ENCODE measurements at places on chromosomes 2 and 18. TPM values are rescaled to one million over a fixed set of nuclear protein-coding genes. Genes with fewer than 3 reads are reported as not detected.
A peak's percentile ranks its signal among the peaks of the same experiment; 100 is the strongest.

GRCh38 chr2:239568601-239569000 lies 167.8 kb upstream of the HDAC4 start:
- no peak overlapping the region for H3K27ac ChIP-seq
- H3K36me3 ChIP-seq: no peaks in the 10 kb centered on the region
- H3K4me3 ChIP-seq: no peak overlapping the region
- no peaks in the 10 kb centered on the region for H3K4me1 ChIP-seq
- no peak for DNase-seq
- peaks cover 2% of the 10 kb centered on the region for H3K27me3 ChIP-seq

DNA sequence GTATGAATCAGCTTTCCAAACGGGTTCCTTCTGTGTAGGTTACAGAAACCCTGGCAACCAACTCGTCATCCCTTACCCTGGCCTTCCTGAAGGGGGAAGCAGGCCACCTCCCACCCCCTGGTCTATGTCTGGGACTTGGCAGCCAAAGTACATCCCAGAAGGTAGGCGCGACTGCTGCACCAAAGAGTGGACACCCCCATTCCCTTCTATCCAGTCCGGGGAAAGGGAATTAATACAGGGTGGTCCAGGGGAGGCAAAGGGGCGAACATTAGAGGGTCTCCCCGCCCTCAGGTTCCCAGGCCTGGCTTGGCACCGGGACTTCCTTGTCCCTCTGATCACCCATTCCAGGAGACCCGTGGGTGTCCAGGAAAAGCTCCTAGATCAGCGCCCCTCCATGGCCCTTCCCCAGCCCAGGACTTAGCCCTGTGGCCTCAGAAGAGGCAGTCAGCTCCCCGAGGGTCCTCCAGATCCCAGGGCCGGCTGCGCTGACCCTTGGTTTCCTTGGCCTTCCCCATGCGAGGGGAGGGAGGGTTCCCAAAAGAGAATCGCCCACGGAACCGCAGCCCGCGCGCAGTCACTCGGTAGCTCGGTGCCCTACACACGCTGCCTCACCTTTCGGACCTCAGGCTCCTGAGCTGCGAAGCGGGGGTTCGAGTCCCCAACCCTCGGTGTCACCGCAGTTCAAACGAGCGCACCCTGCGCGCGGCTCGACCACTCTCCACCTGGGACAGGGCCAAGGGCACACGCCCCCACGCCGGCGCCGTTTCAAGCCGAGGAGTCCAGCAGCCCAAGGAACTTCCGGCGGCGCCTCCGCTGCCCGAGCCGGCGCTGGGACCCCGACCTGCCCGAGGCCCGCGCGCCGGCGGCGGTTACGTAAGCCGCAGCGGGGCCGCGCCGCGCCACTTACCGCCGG lies at the start of gene PER2:
Gene PER2, minus strand, starts transcription at position 874 of the 913 bp plus-strand sequence. CDS start 10,674 bp downstream, outside the sequence.
- peaks cover 31% of the 10 kb centered on the region for H3K4me1 ChIP-seq
- H3K36me3 ChIP-seq: no peaks in the 10 kb centered on the region
- no peaks in the 10 kb centered on the region for H3K27me3 ChIP-seq
- peak; percentile 18 for DNase-seq

- no peak for DNase-seq
- H3K27ac ChIP-seq: no peak overlapping the region
- H3K4me1 ChIP-seq: no peaks in the 10 kb centered on the region
- no peaks in the 10 kb centered on the region for H3K27me3 ChIP-seq
Observed at GRCh38 chr18:57981308-57982028, 62.6 kb upstream of the NEDD4L start.

DNA sequence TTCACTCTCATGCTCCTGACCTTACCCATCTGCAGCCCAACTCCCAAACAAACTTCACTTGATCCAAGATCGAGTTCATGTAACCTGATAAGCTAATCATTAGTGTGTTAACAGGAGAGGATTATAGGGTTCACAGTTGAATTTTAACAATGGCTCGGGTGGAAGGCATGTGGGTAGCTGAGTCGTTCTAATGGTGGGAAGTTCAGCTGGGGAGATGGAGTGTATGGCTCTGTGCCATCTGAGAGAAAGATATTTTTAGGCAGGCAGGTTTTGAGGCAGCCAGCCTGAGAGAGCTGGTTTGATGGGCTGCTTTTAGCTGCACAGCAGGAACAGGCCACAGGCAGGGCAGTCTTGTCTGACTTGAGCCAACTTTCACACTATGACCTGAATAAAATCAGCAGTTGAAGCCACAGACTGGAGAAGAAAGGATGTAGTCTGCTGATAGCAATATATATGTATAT lies 17.7 kb upstream of the NFE2L2 start:
- no peak for DNase-seq
- peaks cover 16% of the 10 kb centered on the region for H3K4me1 ChIP-seq
- no peak overlapping the region for H3K4me3 ChIP-seq
- no peak overlapping the region for H3K27ac ChIP-seq
- peaks cover 9% of the 10 kb centered on the region for H3K36me3 ChIP-seq

DNA sequence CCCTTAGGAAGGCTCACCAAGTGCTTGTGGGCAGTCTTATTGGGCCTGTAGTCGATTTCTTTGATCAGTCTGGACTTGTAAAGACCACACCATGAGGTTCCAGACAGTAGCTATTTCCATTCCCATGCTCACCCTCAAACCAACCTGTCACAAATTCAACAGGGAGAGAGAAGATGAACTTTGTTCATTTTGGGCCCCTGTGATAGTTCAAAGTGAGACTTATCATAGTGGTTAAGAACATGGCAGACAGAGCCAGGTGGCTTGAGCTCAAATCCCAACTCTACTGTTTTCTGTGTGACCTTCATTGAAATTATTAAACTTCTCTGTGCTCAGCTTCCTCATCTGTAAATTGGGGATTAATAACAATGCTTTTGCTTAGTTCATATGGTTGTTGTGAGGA lies 53.9 kb upstream of the CTLA4 start:
- H3K36me3 ChIP-seq: no peaks in the 10 kb centered on the region
- H3K4me1 ChIP-seq: peaks cover 66% of the 10 kb centered on the region
- H3K4me3 ChIP-seq: no peak overlapping the region
- no peaks in the 10 kb centered on the region for H3K27me3 ChIP-seq

- H3K27ac ChIP-seq: no peak overlapping the region
- DNase-seq: no peak
- H3K36me3 ChIP-seq: no peaks in the 10 kb centered on the region
- no peaks in the 10 kb centered on the region for H3K27me3 ChIP-seq
Observed at GRCh38 chr18:50465211-50466153, 90.6 kb downstream of the SKA1 start.

DNA sequence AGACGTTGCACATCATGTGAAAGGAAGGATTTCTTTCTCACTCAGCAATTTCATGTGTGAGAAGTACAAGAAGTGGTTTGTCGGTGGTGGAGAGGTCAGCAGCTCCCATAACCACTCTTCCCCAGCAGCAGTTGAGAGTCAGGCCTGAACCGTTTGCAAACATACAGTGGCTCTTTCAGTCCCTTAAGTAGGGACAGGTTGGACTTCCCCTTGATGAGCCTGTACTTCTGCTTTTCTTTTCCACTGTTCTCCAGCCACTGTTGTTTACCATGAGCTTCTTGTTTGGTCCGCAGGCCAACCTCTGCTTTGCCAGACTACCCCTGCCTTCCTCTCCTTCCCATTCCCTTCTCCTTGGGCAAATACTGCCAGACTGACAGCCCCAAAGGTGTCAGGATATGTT lies 391.3 kb upstream of the CELF4 start:
- no peak overlapping the region for H3K4me3 ChIP-seq
- H3K4me1 ChIP-seq: no peaks in the 10 kb centered on the region
- no peak for DNase-seq
- H3K36me3 ChIP-seq: no peaks in the 10 kb centered on the region
- no peak overlapping the region for H3K27ac ChIP-seq
- no peaks in the 10 kb centered on the region for H3K27me3 ChIP-seq

- no peaks in the 10 kb centered on the region for H3K4me1 ChIP-seq
- no peak overlapping the region for H3K4me3 ChIP-seq
- DNase-seq: no peak
- no peaks in the 10 kb centered on the region for H3K27me3 ChIP-seq
Observed at GRCh38 chr2:83067947-83068346, 1391.1 kb downstream of the SUCLG1 start.

GRCh38 chr2:71071681-71072398 lies 3.4 kb downstream of the NAGK start:
- H3K27me3 ChIP-seq: no peaks in the 10 kb centered on the region
- DNase-seq: peak; percentile 28
- peak overlapping the region; percentile 69 for H3K4me3 ChIP-seq
- H3K27ac ChIP-seq: peak overlapping the region; percentile 78

- H3K4me3 ChIP-seq: peak within 1 kb of the TSS; percentile 88
- H3K27ac ChIP-seq: peak within 1 kb of the TSS; percentile 95
- DNase-seq: peak; percentile 86
Observed at GRCh38 chr18:36828630-36829361, at the start of the genes KIAA1328 and TPGS2. TSS of gene KIAA1328 (plus strand) at chr18:36829127. CDS start at chr18:36829139, 12 bp downstream. TSS of gene TPGS2 (minus strand) at chr18:36829002. CDS start at chr18:36828767, 235 bp downstream.

GRCh38 chr2:204122425-204122824 lies 185.9 kb downstream of the ICOS start:
- DNase-seq: no peak
- H3K27ac ChIP-seq: no peak overlapping the region
- H3K27me3 ChIP-seq: peaks cover 23% of the 10 kb centered on the region
- H3K36me3 ChIP-seq: no peaks in the 10 kb centered on the region

DNA sequence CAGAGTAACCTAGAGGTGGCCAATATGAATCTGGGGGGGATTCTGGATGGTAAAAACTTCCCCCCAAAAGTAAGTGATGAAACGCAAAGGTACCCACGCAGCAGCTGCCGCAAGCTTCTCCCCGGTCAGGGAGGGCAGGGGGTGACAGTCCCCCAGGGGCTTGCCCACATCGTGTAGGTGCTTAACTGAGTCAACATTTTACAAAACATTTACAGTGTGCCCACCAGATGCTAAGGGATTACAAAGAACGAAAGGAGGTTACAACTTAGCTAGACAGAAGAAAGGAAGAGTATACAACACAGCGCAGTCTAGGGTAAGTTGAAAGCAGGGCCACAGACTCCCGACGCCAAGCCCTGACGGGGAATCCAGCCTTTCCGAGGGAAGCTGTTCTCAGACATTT lies 45.6 kb downstream of the LPIN2 start:
- peak overlapping the region; percentile 57 for H3K27ac ChIP-seq
- no peak overlapping the region for H3K4me3 ChIP-seq
- peaks cover 84% of the 10 kb centered on the region for H3K4me1 ChIP-seq
- peaks cover 57% of the 10 kb centered on the region for H3K36me3 ChIP-seq

The DLX1 gene
- 0.09 TPM for total RNA-seq

The KRTCAP3 gene
- 7.5 TPM for total RNA-seq

The CYP27C1 gene
- not detected for total RNA-seq

The IGFBP5 gene
- total RNA-seq: not detected

The SPHKAP gene
- total RNA-seq: not detected

The CYP1B1 gene
- 8.6 TPM for total RNA-seq

The UGT1A1 gene
- not detected for total RNA-seq

The TRPM8 gene
- not detected for total RNA-seq

The TIGD1 gene
- 9.1 TPM for total RNA-seq

The ITGA4 gene
- 96.5 TPM for total RNA-seq

The C1QL2 gene
- total RNA-seq: not detected
